Right lobe of liver (tissue), 6 donors: ENCODE measurements at places on chromosomes 1 and 21. TPM values are rescaled to one million over a fixed set of nuclear protein-coding genes. Genes with fewer than 3 reads are reported as not detected.

SLC45A1 gene
- total RNA-seq: 0.42 TPM

DNA sequence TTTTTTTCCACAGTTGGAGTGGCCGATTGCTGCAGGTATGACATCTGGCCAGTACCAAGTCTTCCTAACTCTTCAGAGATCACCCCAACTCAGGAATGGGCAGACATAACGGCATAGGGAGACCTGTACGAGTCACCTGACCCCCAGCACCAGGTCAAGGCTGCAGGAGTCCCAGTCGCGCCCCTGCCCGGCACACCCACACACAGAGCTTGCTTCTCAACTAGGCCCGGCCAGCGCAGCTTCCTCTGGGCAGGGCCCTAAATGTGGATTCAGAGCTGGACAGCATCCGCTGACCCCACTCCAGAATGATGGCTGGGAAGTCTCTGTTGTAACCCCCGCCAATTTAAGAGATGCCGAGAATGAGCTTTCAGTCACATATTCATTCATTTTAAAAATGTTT lies 58.8 kb upstream of the CLDN14 start:
- H3K27ac ChIP-seq: no peak overlapping the region
- H3K36me3 ChIP-seq: no peaks in the 10 kb centered on the region
- H3K4me3 ChIP-seq: no peak overlapping the region
- H3K4me1 ChIP-seq: no peaks in the 10 kb centered on the region
- DNase-seq: no peak
- H3K27me3 ChIP-seq: no peaks in the 10 kb centered on the region

DNA sequence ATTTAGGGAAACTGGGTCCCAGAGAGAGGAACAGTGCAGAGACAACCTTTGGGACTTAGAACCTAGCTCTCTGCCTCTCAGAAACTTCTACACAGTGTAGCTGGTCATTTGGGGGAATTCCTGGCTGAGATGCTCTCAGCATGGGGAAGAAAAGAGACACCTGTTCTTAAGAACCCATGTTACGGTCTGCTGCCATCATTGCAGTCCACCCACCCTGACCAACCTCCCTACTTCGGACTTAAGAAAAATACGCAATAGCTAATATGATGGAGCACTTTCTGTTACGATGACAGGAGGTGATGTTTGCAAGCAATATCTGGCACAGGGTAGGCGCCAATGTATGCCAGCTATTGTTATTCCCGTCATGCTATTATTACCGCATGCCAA lies 177.9 kb downstream of the IGSF21 start:
- H3K27me3 ChIP-seq: no peaks in the 10 kb centered on the region
- no peak overlapping the region for H3K4me3 ChIP-seq
- H3K27ac ChIP-seq: no peak overlapping the region
- no peaks in the 10 kb centered on the region for H3K4me1 ChIP-seq
- DNase-seq: no peak

GRCh38 chr1:22752339-22752738 lies 41.7 kb downstream of the EPHB2 start:
- no peaks in the 10 kb centered on the region for H3K27me3 ChIP-seq
- no peak overlapping the region for H3K27ac ChIP-seq
- no peaks in the 10 kb centered on the region for H3K36me3 ChIP-seq
- no peaks in the 10 kb centered on the region for H3K4me1 ChIP-seq
- H3K4me3 ChIP-seq: no peak overlapping the region

DNA sequence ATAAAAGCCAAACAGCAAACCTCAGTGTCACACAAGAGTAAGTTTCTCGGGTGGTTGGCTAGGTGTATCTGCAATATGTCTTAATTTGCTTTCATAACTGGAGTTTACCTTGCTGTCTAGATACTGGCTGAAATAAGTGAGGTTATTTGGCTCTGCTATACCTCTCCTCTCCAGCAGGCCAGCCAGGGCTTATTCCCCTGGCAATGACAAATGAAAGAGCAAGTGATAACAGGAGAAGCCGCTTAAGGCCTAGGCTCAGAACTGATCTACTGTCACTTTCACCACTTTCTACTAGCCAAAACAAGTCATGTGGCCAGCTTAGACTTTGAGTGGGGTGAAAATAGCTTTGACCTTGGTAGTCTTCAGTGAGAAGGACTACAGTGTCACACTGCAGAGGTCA lies 4.8 kb upstream of the RPE65 start:
- DNase-seq: no peak
- no peak overlapping the region for H3K4me3 ChIP-seq
- no peaks in the 10 kb centered on the region for H3K36me3 ChIP-seq
- H3K27ac ChIP-seq: no peak overlapping the region

DNA sequence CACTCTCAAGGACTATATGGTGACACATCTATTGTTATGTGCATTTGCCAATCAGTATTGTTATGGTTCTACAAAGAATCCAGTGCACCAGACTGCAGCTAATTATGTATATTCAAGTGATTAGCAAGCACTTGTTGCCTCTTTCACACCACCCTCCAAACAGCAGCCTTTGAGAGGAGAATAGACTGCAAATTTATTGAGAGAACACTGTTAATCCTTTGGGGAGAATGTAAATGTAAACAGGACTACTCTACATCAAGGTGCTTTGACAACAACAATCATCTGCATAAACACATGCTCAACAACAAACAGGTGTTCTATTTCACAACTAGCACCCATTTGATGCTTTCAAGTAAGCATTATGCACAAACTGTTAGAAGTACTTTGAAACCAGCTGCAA lies 117.4 kb downstream of the AKT3 start:
- peaks cover 29% of the 10 kb centered on the region for H3K4me1 ChIP-seq
- H3K27ac ChIP-seq: no peak overlapping the region
- no peak for DNase-seq

GRCh38 chr1:3318329-3318728 lies 136.1 kb upstream of the ARHGEF16 start:
- no peak overlapping the region for H3K27ac ChIP-seq
- H3K27me3 ChIP-seq: no peaks in the 10 kb centered on the region
- no peaks in the 10 kb centered on the region for H3K36me3 ChIP-seq
- H3K4me3 ChIP-seq: no peak overlapping the region
- H3K4me1 ChIP-seq: no peaks in the 10 kb centered on the region

DNA sequence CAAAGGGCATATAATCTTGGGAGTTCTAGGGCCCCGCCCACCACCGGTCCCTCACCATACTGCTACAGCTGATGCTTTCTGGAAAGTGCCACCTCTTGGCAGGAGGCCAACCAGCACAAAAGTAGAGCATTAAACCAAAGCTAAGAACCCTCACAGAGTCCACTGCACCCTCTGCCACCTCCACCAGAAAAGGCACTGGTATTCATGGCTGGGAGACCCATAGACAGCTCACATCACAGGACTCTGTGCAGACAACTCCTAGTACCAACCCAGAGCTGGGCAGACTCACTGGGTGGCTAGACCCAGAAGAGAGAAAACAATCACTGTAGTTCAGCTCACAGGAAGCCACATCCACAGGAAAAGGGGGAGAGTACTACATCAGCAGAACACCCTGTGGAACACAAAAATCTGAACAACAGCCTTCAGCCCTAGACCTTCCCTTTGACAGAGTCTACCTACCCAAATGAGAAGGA lies 10.8 kb downstream of the THEM4 start:
- peaks cover 5% of the 10 kb centered on the region for H3K36me3 ChIP-seq
- no peaks in the 10 kb centered on the region for H3K4me1 ChIP-seq
- H3K27ac ChIP-seq: no peak overlapping the region
- no peak overlapping the region for H3K4me3 ChIP-seq
- no peak for DNase-seq

- H3K27ac ChIP-seq: no peak overlapping the region
- DNase-seq: no peak
- H3K27me3 ChIP-seq: no peaks in the 10 kb centered on the region
- peaks cover 6% of the 10 kb centered on the region for H3K4me1 ChIP-seq
Measured at GRCh38 chr1:93322349-93322748, 23.4 kb upstream of the DR1 start.

- no peak overlapping the region for H3K27ac ChIP-seq
- H3K36me3 ChIP-seq: no peaks in the 10 kb centered on the region
- no peak overlapping the region for H3K4me3 ChIP-seq
- H3K4me1 ChIP-seq: no peaks in the 10 kb centered on the region
Measured at GRCh38 chr1:157407917-157408525, 144.3 kb downstream of the FCRL5 start.
